ENCODE measurements at places on chromosomes 3 and 15.

- DNase-seq: no peak
Observed at GRCh38 chr15:69665641-69666111, 213.1 kb downstream of the RPLP1 start.

DNA sequence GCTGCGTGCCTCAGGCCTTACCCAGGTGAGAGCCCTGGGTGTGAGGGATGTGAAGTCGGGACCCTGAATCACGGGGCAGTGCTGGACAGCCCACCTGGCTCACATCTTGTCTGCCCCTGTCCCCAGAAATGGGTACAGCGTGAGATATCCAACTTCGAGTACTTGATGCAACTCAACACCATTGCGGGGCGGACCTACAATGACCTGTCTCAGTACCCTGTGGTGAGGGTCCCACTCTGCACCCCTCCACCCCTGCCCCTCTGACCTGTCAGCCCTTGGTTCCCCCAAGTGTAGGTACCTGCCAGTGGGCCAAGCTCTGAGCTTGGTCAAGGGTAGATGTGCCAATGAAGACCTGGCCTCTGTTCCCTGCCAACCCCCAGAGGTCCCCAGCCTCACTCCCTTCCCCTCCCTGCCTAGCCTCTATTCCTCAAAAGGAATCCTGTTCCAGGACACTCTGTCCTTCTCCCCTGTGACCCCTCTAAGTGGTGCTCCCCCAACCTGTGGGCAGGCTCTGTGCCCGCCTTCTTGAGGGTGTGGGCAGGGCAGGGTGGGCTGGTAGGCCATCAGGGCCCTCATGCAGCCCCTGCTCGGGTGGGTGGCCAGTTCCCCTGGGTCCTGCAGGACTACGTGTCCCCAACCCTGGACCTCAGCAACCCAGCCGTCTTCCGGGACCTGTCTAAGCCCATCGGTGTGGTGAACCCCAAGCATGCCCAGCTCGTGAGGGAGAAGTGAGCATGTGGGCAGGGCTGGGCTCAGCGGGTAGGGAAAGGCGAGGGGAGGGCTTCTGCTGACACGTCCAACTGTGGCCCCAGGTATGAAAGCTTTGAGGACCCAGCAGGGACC is 25.1 kb downstream of the NBEAL2 start:
- DNase-seq: no peak

GRCh38 chr3:132538072-132538471 is 59.0 kb upstream of the ACKR4 start:
- DNase-seq: no peak

DNA sequence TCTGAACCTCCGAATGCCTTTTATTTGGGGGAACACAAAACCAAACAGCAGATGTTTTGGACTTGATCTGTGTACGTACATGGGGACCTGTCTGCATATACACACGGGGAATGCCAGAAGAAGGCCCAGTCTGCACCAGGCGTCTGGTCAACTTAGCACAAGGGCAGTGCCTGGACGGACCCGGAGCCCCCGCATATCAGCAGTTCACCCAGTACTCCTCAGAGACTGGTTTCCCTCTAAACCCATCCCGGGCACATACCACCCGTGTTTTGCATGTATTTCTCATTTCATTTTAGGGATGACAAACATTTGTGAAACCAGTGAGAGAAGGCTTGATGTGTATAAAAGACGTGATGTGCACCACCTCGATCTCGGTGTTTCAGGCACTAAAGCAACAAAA is 49.7 kb downstream of the KLHL25 start:
- no peak for DNase-seq

DNA sequence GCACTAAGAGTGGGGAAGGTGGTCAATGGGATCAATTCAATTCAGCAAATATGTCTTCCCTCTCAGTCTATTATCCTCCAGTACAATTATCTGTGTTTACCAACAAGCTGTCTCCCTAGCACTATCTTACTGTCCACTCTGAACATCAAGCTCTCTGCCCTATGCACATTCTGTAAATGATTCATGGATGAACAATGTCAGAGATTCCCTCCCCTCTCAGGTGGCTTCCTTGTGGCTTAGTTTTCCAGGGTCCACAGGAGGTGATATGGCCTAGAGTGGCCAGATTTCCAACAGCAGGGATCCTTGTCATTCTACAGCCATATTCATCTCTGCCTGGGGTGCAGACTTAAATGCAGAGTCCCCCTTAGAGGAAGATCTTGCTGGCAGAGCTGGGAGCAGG is 225.1 kb downstream of the UACA start:
- no peak for DNase-seq

GRCh38 chr3:30535525-30535924 is 70.9 kb upstream of the TGFBR2 start:
- no peak for DNase-seq

DNA sequence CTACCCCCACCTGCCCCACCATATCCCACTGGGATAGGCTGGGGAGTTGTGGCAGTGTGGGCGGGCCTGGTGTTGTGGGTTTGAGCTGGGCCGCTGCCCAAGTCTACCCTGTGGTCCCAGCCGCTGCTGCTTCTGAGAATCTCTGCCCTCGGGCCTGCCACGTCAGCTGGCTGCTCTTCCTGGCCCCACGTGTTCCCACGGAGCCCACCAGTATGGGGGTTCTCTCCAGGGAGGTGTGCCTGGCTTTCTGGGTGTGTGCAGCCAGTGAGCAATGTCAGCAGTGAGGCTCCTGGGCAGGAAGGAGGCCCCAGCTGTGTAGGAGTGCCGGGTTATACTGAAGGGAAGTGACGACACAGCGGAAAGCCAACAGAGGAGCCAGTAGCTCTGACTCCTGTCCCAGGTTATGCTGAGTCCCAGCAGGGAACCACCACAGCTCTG is 10.5 kb downstream of the GNAI2 start:
- no peak for DNase-seq
